ENCODE measurements at places on chromosomes 1 and 21. TPM values are rescaled to one million over a fixed set of nuclear protein-coding genes. Genes with fewer than 3 reads are reported as not detected.

The SPRR4 gene
- not detected for total RNA-seq

DNA sequence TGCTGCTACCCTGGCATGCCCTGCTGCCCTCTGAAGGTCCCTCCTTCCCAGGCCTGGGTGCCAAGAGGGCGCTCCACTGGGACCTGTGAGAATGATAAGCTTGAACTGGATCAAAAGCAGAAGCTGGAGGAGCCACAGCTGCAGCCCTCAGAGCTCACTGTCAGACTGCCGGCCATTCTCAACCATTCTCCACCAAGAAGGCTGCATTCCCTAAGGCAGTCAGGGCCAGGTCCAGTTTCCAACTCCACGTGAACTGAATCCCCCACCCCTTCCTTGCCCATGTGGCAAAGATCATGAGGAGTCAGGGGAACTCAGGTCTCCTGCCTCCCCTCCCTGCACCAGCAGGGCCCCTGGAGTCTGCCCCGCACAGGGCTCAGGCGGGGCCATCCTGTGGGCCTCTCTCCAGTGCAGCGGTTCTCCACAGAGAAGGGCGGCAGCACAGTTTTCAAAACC, 19.5 kb downstream of the SLC1A7 start:
- DNase-seq = no peak

DNA sequence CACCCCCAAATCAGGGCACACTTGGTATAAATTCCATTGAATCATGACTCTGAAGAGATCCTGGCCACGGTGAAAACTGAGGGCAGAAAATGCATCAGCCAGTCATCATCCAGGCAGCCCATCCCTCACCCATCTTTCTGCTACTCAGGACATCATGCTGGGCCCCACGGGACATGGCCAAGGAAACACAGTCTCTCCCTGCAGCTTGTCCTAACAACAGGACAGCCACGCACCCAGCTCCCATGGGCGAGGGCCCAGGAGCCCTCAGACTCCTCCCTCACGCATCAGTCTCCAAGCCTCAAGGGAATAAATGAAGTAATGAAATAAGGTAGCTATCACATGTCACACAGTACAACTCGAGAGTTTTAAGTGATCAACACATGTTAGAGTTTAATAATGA, 37.8 kb downstream of the ELK4 start:
- DNase-seq = no peak

The HEYL gene
- 4.1 TPM for total RNA-seq

The SPRR1A gene
- not detected for total RNA-seq

- no peak for DNase-seq
Measured at GRCh38 chr1:218425647-218426342, 80.7 kb downstream of the TGFB2 start.

GRCh38 chr1:169941982-169942830, 48.5 kb upstream of the SCYL3 start:
- DNase-seq = peak; percentile 49
